Amygdala (tissue), 56 donors: ENCODE measurements at places on chromosomes 3 and 15.
A peak's percentile ranks its signal among the peaks of the same experiment; 100 is the strongest.

DNA sequence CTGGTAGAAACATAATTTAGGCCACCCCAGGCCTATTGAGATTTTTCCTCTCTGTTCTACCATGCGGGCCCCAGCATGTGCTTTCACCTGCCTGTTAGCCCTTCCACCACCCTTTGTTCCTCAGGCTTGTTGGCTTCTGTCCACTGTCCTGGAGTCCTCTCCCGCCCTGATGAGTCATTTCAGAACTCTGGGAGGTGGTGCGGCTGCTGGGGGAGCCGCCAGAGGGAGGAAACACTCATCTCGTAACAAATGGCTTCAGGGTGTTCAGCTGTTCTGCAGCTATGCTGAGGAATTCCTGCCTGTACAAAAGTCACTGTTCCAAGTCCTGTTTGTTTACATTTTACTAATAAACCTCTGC lies 36.3 kb downstream of the LRTM1 start:
- peak; percentile 8 for DNase-seq

DNA sequence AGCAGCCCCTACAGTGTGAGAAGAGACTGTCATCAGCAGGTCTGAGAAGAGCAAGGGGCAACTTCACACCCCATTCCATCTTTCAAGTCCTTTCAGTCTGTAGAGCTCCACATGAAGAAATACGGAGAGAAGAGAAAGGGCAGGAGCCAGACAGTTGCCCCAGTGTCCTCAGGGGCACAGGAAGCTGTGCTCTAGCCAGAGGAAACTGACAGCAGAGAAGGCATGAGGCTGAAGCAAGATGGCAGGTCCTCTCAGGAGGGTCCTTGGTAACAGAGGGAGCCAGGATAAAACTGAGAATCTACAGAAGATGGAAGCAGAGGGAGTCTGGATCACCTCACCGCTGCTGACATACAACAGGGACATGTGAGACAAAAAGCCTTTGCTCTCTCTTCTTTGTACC lies 47.3 kb downstream of the PLCH1 start:
- no peak for DNase-seq

DNA sequence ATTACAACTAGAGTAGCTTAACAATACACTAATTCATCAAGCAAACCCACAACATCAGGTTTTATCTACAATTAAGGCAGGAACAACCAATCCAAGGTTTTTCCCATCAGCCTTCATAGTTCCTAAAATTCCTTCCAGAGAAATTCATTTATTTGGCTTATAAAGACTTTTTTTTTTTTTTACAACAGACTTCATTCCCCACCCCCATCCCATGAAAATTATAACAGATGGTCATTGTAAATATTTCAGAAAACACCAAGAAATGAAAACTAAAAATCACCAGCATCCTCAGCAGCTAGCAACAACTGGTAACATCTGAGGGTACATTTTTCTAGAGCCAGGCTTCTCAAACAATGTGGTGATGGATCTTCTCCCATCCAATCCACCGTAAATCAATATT lies 11.0 kb downstream of the SH3BP5 start:
- DNase-seq = no peak

DNA sequence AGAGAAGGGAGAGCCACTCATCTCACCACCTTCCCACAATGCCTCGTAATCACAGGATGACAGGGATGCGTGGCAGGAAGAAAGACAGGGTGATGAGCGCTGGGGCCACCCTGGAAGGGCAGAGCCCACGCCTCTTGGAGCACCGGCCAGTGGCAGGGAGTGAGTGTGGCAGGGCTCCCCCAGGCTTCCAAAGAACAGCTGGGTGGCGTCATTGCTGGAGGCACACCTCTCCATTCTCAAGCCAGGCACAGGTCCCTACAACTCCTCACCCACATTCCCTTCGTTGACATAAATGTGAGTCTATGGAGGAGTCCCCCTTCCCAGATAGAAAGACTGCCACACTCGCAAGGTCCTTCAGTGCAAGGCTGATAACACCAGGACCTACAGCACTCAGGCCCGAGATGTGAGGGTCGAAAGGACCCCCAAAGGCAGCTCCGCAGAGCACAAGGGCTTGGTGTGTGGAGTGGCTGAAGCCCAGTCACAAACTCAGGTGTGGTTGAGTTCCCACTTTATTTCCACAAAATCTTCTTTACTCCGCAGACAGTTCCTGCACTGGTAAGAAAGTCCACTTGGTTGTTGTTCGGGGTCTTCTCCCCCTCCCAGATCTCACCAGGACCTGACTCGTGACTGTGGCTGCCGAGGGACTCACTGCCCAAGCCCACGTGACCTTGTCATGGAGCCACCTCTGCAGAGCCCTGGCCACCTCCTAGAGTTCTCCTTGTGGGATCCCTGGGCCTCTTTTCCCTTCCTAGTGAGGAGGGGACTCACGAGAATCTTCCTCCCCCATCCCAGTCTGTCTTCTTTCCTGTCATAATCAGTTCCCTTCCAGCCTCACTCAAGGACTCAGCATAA lies 22.4 kb upstream of the CORO2B start:
- DNase-seq = no peak

DNA sequence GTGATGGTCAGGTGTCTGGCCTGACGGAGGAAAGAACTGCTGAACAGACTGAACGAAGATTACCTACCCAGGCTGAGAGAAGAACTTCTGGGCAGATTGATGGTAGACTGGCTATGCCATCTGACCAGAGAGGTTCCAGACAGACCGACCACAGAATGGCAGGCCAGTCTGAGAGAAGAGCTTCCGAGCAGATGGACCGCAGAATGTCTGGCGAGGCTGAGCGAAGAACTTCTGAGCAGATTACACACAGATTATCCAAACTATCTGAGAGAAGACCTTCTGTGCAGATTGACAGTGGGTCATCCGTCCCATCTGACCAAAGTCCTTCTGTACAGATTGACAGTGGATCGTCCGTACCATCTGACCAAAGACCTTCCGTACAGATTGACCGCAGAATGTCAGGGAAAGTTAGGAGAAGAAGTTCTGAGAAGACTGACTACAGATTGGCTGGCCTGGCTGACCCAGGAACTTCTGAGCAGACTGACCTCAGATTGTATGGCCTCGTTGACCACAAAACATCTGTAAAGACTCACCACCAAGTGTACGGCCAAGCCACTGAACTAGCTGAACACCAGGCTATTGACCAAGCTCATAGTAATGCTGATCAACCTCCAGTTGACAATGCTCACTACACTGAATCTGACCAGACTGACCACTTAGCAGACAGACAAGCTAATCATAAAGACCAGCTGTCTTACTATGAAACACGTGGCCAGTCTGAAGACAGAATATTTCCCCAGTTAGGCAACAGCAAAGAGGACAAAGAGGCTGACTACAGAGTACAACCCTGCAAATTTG lies 812 bp downstream of the TEX55 start:
- no peak for DNase-seq

- DNase-seq = no peak
These were observed 24.5 kb downstream of the CHDH start for GRCh38 chr3:53821631-53822121.

DNA sequence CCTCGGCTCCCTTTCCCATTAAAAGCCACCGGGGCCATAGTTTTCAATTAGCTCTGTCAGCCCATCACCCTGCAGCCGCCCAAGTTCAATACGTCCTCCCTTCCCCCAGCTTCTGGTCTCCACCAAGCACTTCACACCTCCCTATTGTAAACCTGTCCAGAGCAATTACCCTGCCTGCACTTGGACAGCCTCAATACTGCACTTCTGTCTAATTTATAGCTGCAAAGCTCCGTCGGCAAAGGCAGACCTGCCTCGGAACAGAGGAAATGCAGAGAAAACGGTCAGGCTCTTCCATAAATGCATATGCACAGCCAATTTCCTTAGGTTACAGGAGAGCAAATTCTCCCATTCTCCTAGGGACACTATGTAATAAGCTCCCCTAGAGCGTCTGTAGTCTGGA lies 21.9 kb downstream of the LRIG1 start:
- no peak for DNase-seq

DNA sequence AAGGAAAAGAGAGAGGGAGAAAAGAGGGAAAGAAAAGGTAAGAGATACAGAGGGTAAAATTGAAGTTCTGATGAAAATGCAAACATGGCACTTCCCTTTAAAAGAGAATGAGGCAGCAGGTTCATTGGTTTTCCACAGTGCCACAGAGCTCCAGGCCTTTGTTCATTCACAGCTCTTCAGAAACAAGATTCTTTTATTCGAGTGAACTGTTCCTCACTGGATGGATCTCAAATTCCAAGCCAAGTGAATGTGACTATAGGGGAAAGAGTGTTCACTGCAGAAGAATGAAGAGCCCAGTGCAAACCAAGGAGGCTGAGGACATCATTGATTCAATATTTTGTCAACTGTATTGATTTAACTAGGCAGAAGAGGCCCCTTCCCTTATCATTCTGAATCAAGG lies 280.3 kb upstream of the PROK2 start:
- no peak for DNase-seq

DNA sequence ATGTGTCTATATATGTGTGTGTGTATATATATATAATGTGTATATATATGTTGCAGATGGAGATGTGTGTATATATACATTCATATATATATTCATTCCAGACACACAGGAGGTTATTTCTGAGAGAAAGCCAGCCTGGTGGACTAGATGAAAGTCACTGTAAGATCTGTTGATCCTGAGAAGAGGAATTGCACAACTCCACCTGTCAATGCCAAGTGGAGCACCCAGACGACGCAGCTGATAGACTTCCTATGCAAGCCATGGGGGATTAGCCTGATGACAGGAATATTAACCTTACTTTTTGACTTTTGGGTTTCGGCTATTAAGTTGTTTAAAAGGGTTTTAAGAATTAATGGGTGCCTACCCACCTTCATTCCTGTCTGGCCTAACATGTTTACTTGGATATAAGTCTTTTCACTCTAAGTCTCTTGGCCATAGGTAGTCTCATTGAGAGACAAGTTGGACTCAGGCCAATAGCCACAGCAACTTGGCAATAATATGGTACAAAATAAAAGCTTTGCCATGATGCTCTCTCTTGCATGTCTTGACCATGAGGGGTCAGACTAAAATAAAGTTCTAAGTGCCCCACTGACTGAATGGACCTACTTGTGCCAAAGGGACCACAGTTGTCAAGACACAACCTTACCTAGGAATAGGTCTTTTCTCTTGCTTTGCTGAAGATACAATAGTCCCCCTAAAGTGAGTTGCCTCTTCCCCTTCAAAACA lies 35.9 kb upstream of the GOLGA6L2 start:
- no peak for DNase-seq

- DNase-seq = no peak
These were observed 494.5 kb upstream of the PDZRN3 start for GRCh38 chr3:74119221-74119620.

GRCh38 chr15:95162967-95163531 lies 931.7 kb downstream of the MCTP2 start:
- DNase-seq = no peak

- no peak for DNase-seq
These were observed 806 bp downstream of the KLHL25 start for GRCh38 chr15:85793641-85794597.
